Activated naive CD8-positive, alpha-beta T cell treated with anti-CD3 and anti-CD28 coated beads for 36 hours (primary cell): ENCODE measurements at places on chromosomes 12 and 14. TPM values are rescaled to one million over a fixed set of nuclear protein-coding genes. Genes with fewer than 3 reads are reported as not detected.
A peak's percentile ranks its signal among the peaks of the same experiment; 100 is the strongest.

The KIF26A gene
- 0.89 TPM for total RNA-seq

The CMAS gene
- 38.2 TPM for total RNA-seq

The OR4E2 gene
- total RNA-seq: not detected

The GPR68 gene
- 14.0 TPM for total RNA-seq

- peak; percentile 60 for DNase-seq
Measured at GRCh38 chr12:45730084-45730347, 510 bp downstream of the ARID2 start.

- no peak for DNase-seq
Measured at GRCh38 chr12:53195516-53196420, 11.3 kb downstream of the ITGB7 start.

DNA sequence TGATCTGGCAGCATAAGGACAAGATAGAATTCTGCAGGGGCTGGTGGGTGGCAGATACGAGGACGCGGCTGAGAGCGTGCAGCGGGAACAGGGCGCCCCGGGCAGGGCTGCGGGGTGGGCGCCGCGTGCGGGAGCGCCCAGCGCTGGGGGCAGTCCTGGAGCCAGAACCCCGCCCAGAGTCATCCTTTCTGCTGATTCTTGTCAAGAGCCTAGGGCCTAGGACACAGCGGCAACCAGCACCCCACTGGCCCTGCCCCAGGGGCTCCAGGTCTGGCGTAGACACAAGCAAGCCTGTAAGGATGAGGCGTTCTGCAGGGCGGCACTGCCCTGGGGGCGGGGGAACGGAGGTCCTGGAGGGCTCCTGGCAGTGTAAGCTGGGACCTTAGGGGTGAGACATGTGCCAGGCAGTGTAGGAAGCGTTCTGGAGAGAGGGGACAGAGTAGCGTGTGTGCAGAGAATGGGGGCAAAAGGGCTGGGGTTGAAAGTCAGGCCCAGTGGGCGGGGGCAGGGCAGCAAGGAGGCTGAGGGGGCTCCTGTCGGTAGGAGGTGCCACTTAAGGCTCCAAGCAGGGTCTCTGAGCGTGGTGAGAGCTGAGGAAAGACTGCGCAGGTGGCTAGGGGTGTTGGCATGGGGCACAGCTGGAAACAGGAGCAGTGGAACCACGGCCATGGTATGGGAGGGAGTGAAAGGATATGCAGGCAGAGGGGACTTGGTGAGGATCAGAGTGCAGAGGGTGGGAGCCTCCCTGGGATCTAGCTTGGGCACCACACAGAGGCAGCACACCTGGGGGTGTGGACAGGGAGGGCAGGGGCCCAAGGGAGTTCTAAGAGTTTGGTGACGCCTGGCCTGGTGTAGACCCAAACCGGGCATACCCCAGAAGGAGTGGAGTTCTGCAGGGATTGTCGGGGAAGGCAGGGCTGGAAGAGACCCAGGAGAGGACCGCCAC lies 845 bp upstream of the AHNAK2 start:
- DNase-seq: no peak

DNA sequence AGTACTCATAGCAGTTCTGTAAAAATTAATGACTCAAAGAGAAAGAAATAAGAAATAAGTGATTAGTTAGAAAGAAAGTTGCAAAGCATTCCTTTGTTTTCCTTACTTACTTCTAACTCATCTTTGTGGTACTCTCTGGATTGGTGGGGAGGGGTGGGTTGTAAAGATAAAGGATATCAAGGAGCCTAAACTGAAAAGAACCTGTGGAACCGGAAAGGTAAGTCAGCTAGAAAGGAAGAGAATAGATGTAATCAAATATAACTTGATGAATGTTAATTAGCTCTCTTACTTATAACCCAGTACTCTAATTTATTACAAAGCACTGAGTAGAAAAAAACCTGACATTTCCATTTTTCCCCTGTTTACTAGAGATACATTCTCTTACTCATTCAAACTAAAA lies 37.5 kb upstream of the KRR1 start:
- DNase-seq: no peak

- DNase-seq: no peak
Measured at GRCh38 chr12:108277613-108278012, 61.5 kb downstream of the CMKLR1 start.

DNA sequence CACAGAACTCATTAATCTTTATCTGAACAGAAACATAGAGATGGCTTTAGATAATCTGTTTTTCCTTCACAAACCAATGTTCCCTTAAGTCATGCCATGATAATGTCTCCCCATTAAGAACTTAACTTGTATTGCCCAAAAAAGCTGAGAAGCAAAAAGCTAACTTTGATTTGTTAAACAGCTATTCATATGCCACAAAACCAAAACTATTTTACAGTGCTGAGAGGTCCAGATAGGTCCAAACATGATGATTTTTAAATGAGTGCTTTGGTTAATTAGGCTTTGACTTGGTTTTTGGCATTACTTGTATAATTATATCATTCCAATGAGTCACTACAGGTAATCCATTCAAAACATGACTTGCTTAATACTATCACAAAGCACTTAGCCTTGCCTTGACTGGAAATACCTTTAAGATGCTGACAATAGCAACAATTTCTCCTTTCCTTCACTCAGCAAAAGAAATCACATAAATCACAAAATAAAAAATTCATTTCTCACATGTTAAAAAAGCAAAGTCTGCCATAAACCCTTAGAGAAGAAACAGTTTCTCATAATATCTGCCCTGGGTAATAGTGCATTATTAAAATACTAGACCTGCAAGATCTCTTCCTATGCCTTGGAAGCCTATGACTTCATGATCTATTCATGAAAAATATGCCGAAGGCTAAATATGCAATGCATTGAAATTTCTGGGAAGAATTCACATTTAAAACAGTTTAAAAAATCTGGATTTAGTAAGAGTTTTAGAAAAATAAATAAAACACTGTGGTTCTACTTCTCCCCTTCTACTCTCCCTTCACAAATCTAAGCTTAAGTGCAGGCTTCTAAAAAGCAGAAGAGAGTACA lies 52.0 kb upstream of the SAV1 start:
- no peak for DNase-seq

DNA sequence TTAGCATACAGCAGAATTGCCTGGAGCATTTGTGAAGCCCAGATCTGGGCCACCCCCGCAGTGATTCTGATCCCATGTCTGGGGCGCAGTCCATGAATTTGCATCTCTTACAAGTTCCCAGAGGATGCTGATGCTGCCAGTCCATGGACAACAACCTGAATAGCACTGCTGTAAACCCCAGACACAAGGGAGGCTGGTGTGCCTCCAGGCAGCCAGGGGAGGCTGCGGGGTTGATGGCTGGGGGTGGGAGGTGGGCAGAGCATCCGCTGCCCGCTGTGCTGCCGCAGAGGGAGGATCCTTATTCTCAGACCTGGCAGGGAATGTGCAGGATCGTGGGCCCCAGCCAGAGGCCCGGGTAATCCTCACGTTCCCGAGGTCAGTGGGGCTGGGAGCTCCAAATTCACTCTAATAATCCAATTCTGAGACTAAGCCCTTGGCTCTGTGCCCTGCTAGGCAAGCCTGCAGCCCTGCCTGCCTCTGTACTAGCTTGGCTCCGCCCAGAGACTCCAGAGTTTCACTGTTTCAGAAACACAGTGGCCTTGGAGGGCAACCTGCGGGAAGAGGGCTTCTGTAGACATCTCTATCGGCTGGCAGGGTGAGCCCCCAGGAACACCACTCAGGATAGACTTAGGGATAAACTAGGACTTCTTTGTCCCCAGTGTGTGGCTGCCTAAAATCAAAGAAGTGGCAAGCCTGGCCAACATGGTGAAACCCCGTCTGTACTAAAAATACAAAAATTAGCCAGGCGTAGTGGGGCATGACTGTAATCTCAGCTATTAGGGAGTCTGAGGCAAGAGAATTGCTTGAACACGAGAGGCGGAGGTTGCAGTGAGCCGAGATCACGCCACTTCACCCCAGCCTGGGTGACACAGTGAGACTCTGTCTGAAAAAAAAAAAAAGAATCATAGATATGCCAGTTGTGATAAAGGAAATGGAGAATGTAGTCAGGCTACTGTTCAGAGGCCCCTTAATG lies 17.8 kb upstream of the MLEC start:
- DNase-seq: no peak

- no peak for DNase-seq
Measured at GRCh38 chr12:98579835-98580234, 13.7 kb upstream of the SLC25A3 start.

GRCh38 chr12:114443607-114444421 lies 37.9 kb upstream of the TBX5 start:
- no peak for DNase-seq

- DNase-seq: no peak
Measured at GRCh38 chr12:38813923-38814322, 91.5 kb downstream of the CPNE8 start.
